ENCODE measurements at places on chromosomes 5 and 9. TPM values are rescaled to one million over a fixed set of nuclear protein-coding genes. Genes with fewer than 3 reads are reported as not detected.

DNA sequence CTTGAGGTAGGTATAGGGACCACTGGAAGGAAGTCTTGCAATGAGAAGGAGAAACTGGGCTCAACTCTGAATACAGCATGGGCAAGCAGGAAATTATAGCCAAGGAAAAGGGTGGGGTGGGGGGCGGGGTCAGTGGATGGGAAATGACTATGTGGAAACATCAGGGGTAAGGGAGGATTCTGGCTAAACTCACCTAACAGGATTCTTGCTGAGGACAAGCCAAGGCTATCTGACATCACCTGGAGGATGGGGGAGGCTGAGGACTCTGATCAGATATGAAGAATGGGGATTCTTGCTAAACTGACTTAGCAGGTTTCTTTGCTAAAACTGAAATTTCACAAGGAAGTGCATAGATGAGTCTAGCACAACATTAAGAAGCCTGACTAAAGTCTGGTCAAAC lies 40.8 kb downstream of the CTSL start:
- DNase-seq, result no peak
- H3K27me3 ChIP-seq, result peaks cover 16% of the 10 kb centered on the region
- no peaks in the 10 kb centered on the region for H3K36me3 ChIP-seq
- H3K4me3 ChIP-seq, result no peak overlapping the region
- no peak overlapping the region for H3K27ac ChIP-seq

GRCh38 chr9:121455527-121456239 lies 44.0 kb downstream of the GGTA1 start:
- peak overlapping the region; percentile 5 for H3K27ac ChIP-seq
- H3K36me3 ChIP-seq, result no peaks in the 10 kb centered on the region
- DNase-seq, result peak; percentile 83
- H3K27me3 ChIP-seq, result peaks cover 29% of the 10 kb centered on the region

Gene TTC39B
- 17.8 TPM for total RNA-seq

DNA sequence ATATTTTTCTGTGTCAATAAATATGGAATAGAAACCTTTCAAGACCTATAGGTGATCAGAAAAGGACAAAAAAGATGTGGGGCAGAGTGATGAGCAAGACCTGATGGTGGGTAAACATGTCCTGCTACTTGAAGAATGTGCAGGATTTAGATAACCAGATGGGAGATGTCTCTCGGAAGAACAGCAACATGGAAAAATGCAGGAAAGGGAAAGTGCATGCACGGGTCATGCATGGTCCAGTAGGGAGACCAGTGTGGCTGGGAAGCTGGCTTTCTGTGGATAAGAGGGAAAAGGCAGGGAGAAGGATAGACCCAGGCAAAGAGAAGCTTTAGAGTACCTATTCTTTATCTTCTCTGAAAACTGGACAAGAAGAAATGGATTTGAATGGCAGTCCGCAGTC lies 7.1 kb upstream of the CAST start:
- peaks cover 22% of the 10 kb centered on the region for H3K4me1 ChIP-seq
- H3K4me3 ChIP-seq, result no peak overlapping the region
- no peak overlapping the region for H3K27ac ChIP-seq
- peaks cover 21% of the 10 kb centered on the region for H3K27me3 ChIP-seq

GRCh38 chr5:84086511-84086910 lies 298.2 kb downstream of the EDIL3 start:
- no peak overlapping the region for H3K4me3 ChIP-seq
- no peaks in the 10 kb centered on the region for H3K4me1 ChIP-seq
- H3K27ac ChIP-seq, result no peak overlapping the region
- H3K36me3 ChIP-seq, result no peaks in the 10 kb centered on the region
- no peaks in the 10 kb centered on the region for H3K27me3 ChIP-seq

GRCh38 chr5:33330426-33330825 lies 110.3 kb upstream of the TARS1 start:
- H3K36me3 ChIP-seq, result no peaks in the 10 kb centered on the region
- DNase-seq, result no peak
- no peaks in the 10 kb centered on the region for H3K4me1 ChIP-seq

- H3K27me3 ChIP-seq, result peaks cover 8% of the 10 kb centered on the region
- H3K4me1 ChIP-seq, result peaks cover 7% of the 10 kb centered on the region
- peak; percentile 58 for DNase-seq
- peak overlapping the region; percentile 86 for H3K4me3 ChIP-seq
Measured at GRCh38 chr9:132241840-132242620, 80.2 kb downstream of the NTNG2 start.

DNA sequence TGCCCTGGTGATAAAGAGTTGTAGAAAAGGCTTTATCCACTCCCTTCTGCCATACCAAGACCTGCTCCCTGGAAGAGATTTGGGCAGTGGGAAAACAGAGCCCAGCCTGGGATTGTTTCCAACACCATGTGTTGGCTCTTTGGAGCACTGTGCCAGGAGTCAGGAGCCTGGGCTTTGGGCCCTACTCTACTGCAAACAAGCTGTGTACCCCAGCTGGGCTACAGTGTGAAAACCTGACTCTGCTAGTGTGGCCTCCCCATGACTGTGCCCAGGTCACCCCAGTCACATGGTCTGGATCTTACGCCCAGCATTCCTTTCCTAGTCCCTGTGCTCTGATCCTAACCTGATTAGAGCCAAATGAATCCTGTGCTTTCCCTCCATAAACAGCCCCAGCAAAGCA lies 39.3 kb upstream of the SHB start:
- H3K27me3 ChIP-seq, result peaks cover 16% of the 10 kb centered on the region
- H3K4me1 ChIP-seq, result no peaks in the 10 kb centered on the region
- no peak overlapping the region for H3K4me3 ChIP-seq
- H3K36me3 ChIP-seq, result no peaks in the 10 kb centered on the region
- no peak for DNase-seq
- H3K27ac ChIP-seq, result no peak overlapping the region

Gene ARAP3
- 5.9 TPM for total RNA-seq

DNA sequence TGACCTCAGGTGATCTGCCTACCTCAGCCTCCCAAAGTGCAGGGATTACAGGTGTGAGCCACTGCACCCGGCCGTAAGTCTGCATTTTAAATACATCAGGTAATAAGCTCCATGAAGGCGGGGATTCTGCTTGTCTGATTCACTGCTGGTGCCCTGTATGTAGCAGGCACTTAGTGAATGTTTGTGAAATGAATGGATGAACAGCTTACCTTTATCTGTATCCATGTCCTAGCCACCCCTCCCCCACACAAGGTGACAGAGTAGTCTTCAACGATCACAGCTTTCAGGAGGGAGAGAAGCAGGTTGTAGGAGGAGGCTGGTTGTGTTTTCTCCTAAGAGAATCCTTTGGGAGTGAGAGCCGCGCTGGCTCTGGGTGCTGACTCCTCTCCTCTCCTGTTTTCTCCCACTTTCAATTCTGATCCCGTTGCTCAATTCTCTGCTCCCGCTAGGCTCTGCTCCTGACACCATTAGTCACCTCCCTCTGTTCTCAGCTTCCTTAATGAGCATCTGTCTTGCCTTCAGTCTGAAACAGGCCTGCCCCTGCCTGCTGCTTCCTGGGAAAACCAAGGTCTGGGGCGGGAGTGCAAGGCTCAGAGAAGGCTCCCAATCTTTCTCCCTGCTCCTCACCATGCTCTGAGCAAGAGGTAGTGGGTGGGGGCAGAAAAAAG lies 88.8 kb upstream of the CTNNA1 start:
- H3K4me3 ChIP-seq, result no peak overlapping the region
- H3K27ac ChIP-seq, result no peak overlapping the region
- peaks cover 89% of the 10 kb centered on the region for H3K27me3 ChIP-seq
- peaks cover 32% of the 10 kb centered on the region for H3K4me1 ChIP-seq
- no peaks in the 10 kb centered on the region for H3K36me3 ChIP-seq

GRCh38 chr5:150035139-150035895 lies 34.8 kb downstream of the HMGXB3 start:
- peaks cover 62% of the 10 kb centered on the region for H3K36me3 ChIP-seq
- H3K4me1 ChIP-seq, result no peaks in the 10 kb centered on the region
- DNase-seq, result no peak
- no peak overlapping the region for H3K4me3 ChIP-seq

- H3K4me1 ChIP-seq, result no peaks in the 10 kb centered on the region
- no peak for DNase-seq
- H3K27me3 ChIP-seq, result no peaks in the 10 kb centered on the region
- H3K36me3 ChIP-seq, result no peaks in the 10 kb centered on the region
- no peak overlapping the region for H3K4me3 ChIP-seq
- no peak overlapping the region for H3K27ac ChIP-seq
Measured at GRCh38 chr5:67467110-67467509, 270.5 kb upstream of the CD180 start.

- no peaks in the 10 kb centered on the region for H3K36me3 ChIP-seq
- H3K4me3 ChIP-seq, result no peak overlapping the region
- peaks cover 21% of the 10 kb centered on the region for H3K4me1 ChIP-seq
- H3K27me3 ChIP-seq, result no peaks in the 10 kb centered on the region
Measured at GRCh38 chr5:82820961-82821845, 256.0 kb downstream of the TMEM167A start.

- no peak overlapping the region for H3K4me3 ChIP-seq
- no peaks in the 10 kb centered on the region for H3K27me3 ChIP-seq
- H3K36me3 ChIP-seq, result no peaks in the 10 kb centered on the region
- H3K27ac ChIP-seq, result no peak overlapping the region
- peak; percentile 5 for DNase-seq
- H3K4me1 ChIP-seq, result no peaks in the 10 kb centered on the region
Measured at GRCh38 chr5:158560170-158560569, 539.5 kb downstream of the EBF1 start.

Gene TAF1L
- total RNA-seq, result not detected

- H3K27ac ChIP-seq, result no peak overlapping the region
- H3K36me3 ChIP-seq, result no peaks in the 10 kb centered on the region
Measured at GRCh38 chr5:111079846-111080245, 8.3 kb downstream of the TSLP start.

DNA sequence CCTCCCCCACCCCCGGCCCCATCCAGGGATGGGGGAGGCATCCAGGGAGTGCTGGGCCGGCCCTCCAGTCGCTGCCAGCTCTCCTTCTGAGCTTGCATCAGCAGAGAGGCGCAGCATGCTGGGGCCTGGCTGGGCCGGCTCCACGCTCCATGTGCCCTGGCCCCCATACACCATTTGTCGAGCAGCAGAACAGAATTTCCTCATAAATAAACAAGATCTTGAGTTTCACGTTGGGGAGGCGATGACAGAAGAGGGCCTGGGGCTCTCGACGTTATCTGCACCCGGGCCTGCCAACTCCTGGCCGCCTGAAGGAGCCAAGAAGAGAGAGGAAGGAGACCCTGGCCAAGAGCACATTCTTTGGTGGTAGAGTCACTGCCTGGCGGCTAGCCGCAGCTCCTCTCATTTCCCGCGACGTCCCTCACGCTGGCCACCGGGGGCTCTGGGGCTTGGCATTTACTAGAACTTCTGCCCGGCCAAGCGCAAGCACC lies 177.0 kb downstream of the FGF18 start:
- H3K4me1 ChIP-seq, result peaks cover 13% of the 10 kb centered on the region
- no peak overlapping the region for H3K27ac ChIP-seq
- DNase-seq, result no peak
- no peak overlapping the region for H3K4me3 ChIP-seq
- peaks cover 6% of the 10 kb centered on the region for H3K27me3 ChIP-seq

DNA sequence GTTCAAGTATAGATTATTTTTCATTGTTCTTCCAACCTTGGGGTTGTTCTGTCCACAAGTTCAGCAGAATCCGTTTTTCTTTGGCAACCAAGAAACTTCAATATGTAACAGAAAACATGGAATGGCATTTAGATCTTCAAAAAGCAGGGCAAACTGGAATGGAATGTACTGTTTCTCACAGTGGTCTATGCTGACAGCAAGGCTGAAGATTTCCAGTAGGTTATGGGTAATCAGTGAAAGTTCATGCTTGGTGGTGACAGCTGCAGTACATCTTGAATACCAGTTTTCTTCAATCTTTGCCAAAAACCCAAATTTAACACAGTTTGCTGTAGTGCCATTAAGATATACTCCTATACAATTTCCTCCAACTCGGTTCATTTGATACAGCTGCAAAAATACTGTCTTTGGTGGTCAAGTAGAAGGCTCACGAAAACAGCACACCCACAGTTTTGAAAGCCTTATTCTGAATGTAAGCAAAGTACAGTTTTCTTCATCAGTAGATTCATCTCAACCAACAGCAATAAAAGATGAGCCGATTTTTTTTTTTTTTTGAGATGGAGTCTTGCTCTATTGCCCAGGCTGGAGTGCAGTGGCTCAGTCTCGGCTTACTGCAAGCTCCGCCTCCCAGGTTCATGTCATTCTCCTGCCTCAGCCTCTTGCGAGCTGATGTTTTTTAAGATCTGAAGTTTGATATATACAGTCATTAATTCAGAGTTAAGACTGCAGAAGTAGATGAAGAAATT lies 4.9 kb downstream of the TRIM52 start:
- H3K27ac ChIP-seq, result no peak overlapping the region
- peaks cover 55% of the 10 kb centered on the region for H3K36me3 ChIP-seq
- H3K4me3 ChIP-seq, result no peak overlapping the region
- no peaks in the 10 kb centered on the region for H3K27me3 ChIP-seq

- no peak overlapping the region for H3K27ac ChIP-seq
- no peaks in the 10 kb centered on the region for H3K4me1 ChIP-seq
- H3K4me3 ChIP-seq, result no peak overlapping the region
- no peak for DNase-seq
- no peaks in the 10 kb centered on the region for H3K27me3 ChIP-seq
Measured at GRCh38 chr5:52481201-52481600, 306.5 kb upstream of the ITGA1 start.

Gene PAEP
- total RNA-seq, result not detected

- H3K36me3 ChIP-seq, result no peaks in the 10 kb centered on the region
- peaks cover 9% of the 10 kb centered on the region for H3K4me1 ChIP-seq
- no peak overlapping the region for H3K27ac ChIP-seq
- no peak overlapping the region for H3K4me3 ChIP-seq
Measured at GRCh38 chr9:29214154-29214689, 1640.9 kb upstream of the C9orf72 start.

Gene SLC27A6
- total RNA-seq, result not detected

DNA sequence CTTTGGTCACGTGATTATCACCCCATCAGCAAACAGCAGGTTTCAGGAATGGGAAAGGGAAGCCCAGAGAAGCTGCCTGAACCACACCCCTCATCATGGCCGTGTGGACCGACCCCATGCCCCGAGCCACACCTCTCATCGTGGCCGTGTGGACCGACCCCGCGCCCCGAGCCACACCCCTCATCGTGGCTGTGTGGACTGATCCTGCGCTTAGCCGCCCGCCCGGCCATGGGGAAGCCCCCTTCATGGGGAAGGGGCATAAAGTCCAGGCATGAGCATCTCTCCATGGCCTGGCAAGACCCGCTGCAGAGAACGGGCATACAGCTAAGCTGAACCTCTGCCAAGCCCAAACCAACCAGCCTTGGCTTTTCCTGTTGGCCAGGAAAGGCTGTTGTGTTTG lies 6.4 kb downstream of the SNAPC4 start:
- no peaks in the 10 kb centered on the region for H3K27me3 ChIP-seq
- peaks cover 6% of the 10 kb centered on the region for H3K4me1 ChIP-seq
- no peak for DNase-seq
- H3K36me3 ChIP-seq, result peaks cover 48% of the 10 kb centered on the region
- H3K27ac ChIP-seq, result no peak overlapping the region

GRCh38 chr9:132055756-132056155 lies 23.9 kb downstream of the MED27 start:
- H3K4me3 ChIP-seq, result no peak overlapping the region
- H3K27ac ChIP-seq, result no peak overlapping the region
- no peaks in the 10 kb centered on the region for H3K27me3 ChIP-seq
- H3K4me1 ChIP-seq, result peaks cover 11% of the 10 kb centered on the region
- DNase-seq, result no peak

Gene PRRX2
- total RNA-seq, result 0.85 TPM

All from activated CD8-positive, alpha-beta T cell treated with anti-CD3 and anti-CD28 coated beads for 36 hours (primary cell).